ENCODE measurements at places on chromosomes 5 and 9. TPM values are rescaled to one million over a fixed set of nuclear protein-coding genes. Genes with fewer than 3 reads are reported as not detected.

Gene PCDHGA9
- 0.97 TPM for total RNA-seq

Gene SLC2A6
- 11.6 TPM for total RNA-seq

Gene ANKRD18A
- 2.9 TPM for total RNA-seq

Gene PCDHB16
- 2.0 TPM for total RNA-seq

Gene SMIM33
- not detected for total RNA-seq

Gene MOB3B
- total RNA-seq = not detected

Gene TNC
- total RNA-seq = 49.4 TPM

Gene TLE1
- total RNA-seq = 8.2 TPM

Gene MGAT1
- total RNA-seq = 219 TPM

Gene CDKN2B-AS1
- total RNA-seq = 1.1 TPM

Gene C5orf52
- total RNA-seq = not detected

Gene ZNF484
- total RNA-seq = 5.4 TPM

DNA sequence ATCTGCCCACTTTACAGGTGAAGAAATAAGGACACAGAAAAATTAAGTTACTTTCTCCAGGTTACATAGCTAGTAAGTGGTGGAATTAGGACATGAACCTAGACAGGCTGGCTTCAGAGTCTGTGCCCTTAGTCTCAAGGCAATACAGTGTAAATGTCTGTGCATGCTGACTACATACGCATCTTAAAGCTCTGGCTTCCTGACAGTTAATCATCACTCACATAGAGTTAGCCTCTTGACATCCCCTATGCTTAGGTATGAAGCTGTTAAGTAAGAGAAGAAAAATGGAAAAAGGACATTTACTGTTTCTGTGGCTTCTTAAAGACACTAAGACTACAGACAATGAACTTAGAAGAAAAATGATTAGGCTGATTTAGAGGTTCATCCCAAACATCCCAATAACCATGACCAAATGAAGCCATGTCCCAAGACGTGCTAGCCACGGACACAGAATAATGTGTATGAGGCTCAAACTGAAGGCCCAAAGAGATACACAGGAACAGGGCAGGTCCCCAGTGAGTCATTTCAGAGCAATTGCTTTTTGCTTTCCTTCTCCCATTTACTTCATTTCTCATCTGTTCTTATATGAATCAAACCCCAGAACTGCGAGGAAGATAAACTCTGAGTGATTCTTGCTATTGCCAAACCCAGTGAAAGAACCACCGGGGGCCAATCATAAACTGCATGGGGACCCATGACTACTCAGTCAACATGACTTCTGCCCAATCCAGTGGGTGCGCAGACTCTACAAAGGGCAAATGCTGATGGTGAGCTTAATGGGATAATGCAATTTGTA is 100.0 kb upstream of the IFNK start:
- no peaks in the 10 kb centered on the region for H3K36me3 ChIP-seq
- no peak for DNase-seq
- no peak overlapping the region for H3K4me3 ChIP-seq
- no peaks in the 10 kb centered on the region for H3K27me3 ChIP-seq

DNA sequence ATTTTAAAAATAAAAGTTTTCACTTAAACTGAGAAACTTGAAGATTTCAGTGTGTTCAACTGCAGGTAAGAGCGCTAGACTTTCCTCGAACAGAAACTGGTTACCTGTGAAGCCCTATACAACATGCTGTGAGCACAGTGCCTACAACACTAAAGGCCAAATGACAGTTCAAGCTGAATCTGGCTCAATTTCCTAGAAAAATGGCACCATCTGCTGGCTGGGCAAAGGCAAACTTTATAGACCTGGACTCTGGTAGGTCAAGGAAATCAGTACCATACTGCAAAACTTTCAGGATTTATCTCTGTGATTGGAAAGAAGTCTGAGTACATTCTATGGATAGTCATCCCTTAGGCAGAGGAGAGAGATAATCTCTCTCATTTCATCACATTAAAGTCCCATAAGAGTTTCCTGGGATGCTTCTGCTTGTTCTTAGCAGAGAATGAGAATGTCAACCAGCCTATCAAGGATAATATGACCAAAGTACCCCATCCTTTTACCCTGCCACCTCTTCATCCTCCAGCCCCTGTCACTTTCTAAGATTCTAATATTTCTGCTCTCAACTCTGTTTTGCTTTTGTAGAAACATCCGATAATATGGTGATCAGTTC is 31.8 kb upstream of the FOXB2 start:
- H3K27me3 ChIP-seq = peaks cover 5% of the 10 kb centered on the region
- H3K36me3 ChIP-seq = no peaks in the 10 kb centered on the region
- H3K4me1 ChIP-seq = no peaks in the 10 kb centered on the region
- no peak overlapping the region for H3K4me3 ChIP-seq

GRCh38 chr5:149264439-149265067 is 7.1 kb upstream of the AFAP1L1 start:
- H3K27ac ChIP-seq = no peak overlapping the region
- H3K27me3 ChIP-seq = peaks cover 9% of the 10 kb centered on the region
- H3K36me3 ChIP-seq = peaks cover 23% of the 10 kb centered on the region
- H3K4me1 ChIP-seq = peaks cover 23% of the 10 kb centered on the region
- H3K4me3 ChIP-seq = no peak overlapping the region

DNA sequence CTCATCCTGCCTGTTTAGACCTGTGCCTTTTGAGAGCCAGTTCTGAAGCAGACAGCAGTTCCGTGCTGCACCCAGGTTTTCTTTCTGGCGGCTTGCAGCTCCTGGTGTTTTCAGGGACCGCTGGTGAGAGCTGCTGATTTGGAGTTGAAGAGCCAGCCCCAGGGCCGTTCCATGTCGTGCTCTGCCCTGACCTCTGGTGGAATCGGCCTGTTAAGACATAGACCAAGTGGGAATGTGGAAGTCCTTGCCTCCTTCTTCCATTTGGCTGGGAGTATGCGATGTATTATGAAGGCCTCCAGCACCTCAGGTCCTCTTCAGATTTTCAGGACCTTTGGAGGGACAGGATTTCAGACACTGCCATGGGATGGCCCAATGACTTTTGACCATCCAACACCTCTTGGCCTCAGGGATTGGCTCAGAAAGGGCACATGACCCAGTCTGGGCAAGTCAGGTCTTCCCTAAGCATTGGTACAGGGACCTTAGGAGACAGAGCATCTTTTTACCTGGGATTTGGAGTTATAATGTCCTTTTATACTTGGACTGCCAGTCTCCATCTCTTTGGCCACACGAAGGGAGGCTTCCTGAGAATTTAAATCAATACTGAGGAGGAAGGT is 136.1 kb upstream of the CLINT1 start:
- no peaks in the 10 kb centered on the region for H3K36me3 ChIP-seq
- no peak overlapping the region for H3K27ac ChIP-seq
- peaks cover 8% of the 10 kb centered on the region for H3K4me1 ChIP-seq
- H3K4me3 ChIP-seq = no peak overlapping the region

GRCh38 chr9:18891946-18892670 is 140.9 kb downstream of the SAXO1 start:
- H3K36me3 ChIP-seq = peaks cover 72% of the 10 kb centered on the region
- no peak overlapping the region for H3K4me3 ChIP-seq
- no peak for DNase-seq
- H3K27me3 ChIP-seq = no peaks in the 10 kb centered on the region
- peaks cover 13% of the 10 kb centered on the region for H3K4me1 ChIP-seq

GRCh38 chr5:77140350-77140749 is 53.3 kb upstream of the ZBED3 start:
- DNase-seq = no peak
- H3K27ac ChIP-seq = no peak overlapping the region
- H3K36me3 ChIP-seq = no peaks in the 10 kb centered on the region
- no peak overlapping the region for H3K4me3 ChIP-seq
- peaks cover 28% of the 10 kb centered on the region for H3K27me3 ChIP-seq

- H3K4me1 ChIP-seq = peaks cover 76% of the 10 kb centered on the region
- peak overlapping the region; percentile 84 for H3K27ac ChIP-seq
- no peak for DNase-seq
- no peaks in the 10 kb centered on the region for H3K27me3 ChIP-seq
- H3K36me3 ChIP-seq = peaks cover 17% of the 10 kb centered on the region
- peak overlapping the region; percentile 71 for H3K4me3 ChIP-seq
Observed at GRCh38 chr5:52837068-52837467, 49.4 kb downstream of the ITGA1 start.

DNA sequence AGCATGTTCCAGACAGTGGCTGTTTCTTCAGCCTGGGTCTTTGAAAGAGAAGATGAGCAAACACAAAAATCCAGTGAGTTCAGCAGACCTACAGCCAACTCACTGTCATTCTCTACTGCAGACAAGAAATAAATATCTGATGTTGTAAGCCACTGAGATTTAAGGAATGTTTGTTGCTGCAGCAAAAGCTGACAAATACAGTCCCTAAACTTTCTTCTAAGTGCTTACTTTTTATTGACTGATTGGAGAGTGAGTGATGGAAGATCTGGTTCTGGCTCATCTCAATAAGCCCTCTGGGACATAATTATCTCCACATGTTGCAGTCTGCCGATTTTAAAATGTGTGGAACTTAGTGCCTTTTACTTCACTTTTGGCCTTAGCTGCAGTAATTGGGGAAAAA is 69.9 kb upstream of the LMNB1 start:
- no peaks in the 10 kb centered on the region for H3K36me3 ChIP-seq
- no peak overlapping the region for H3K27ac ChIP-seq
- no peak overlapping the region for H3K4me3 ChIP-seq
- H3K4me1 ChIP-seq = no peaks in the 10 kb centered on the region
- DNase-seq = no peak

- H3K27ac ChIP-seq = no peak overlapping the region
- DNase-seq = no peak
- peaks cover 61% of the 10 kb centered on the region for H3K4me1 ChIP-seq
- H3K4me3 ChIP-seq = no peak overlapping the region
- no peaks in the 10 kb centered on the region for H3K27me3 ChIP-seq
Observed at GRCh38 chr5:179318221-179318955, 26.9 kb downstream of the ADAMTS2 start.

GRCh38 chr5:73793911-73794310 is 167.9 kb downstream of the ARHGEF28 start:
- H3K4me1 ChIP-seq = peaks cover 62% of the 10 kb centered on the region
- no peak for DNase-seq
- no peaks in the 10 kb centered on the region for H3K27me3 ChIP-seq
- H3K4me3 ChIP-seq = no peak overlapping the region

GRCh38 chr9:99919930-99920329 is 13.5 kb downstream of the STX17 start:
- H3K27me3 ChIP-seq = peaks cover 2% of the 10 kb centered on the region
- DNase-seq = no peak
- no peaks in the 10 kb centered on the region for H3K4me1 ChIP-seq
- H3K4me3 ChIP-seq = no peak overlapping the region

GRCh38 chr9:103991698-103992097 is 102.4 kb upstream of the SMC2 start:
- H3K27ac ChIP-seq = no peak overlapping the region
- no peaks in the 10 kb centered on the region for H3K36me3 ChIP-seq
- DNase-seq = no peak
- no peak overlapping the region for H3K4me3 ChIP-seq

GRCh38 chr5:1542781-1543180 is 19.0 kb upstream of the LPCAT1 start:
- peaks cover 11% of the 10 kb centered on the region for H3K4me1 ChIP-seq
- H3K27ac ChIP-seq = no peak overlapping the region
- no peak overlapping the region for H3K4me3 ChIP-seq
- peak; percentile 39 for DNase-seq
- peaks cover 2% of the 10 kb centered on the region for H3K27me3 ChIP-seq

- no peaks in the 10 kb centered on the region for H3K27me3 ChIP-seq
- peak; percentile 37 for DNase-seq
- peak overlapping the region; percentile 65 for H3K4me3 ChIP-seq
- H3K27ac ChIP-seq = peak overlapping the region; percentile 97
- no peaks in the 10 kb centered on the region for H3K36me3 ChIP-seq
Observed at GRCh38 chr5:139655727-139656271, 7.7 kb downstream of the CXXC5 start.

- H3K36me3 ChIP-seq = peaks cover 4% of the 10 kb centered on the region
- H3K4me3 ChIP-seq = peak overlapping the region; percentile 99
- peak overlapping the region; percentile 90 for H3K27ac ChIP-seq
- no peak for DNase-seq
Observed at GRCh38 chr9:130042406-130042884, 544 bp downstream of the FNBP1 start.

- H3K4me3 ChIP-seq = no peak overlapping the region
- no peaks in the 10 kb centered on the region for H3K36me3 ChIP-seq
- H3K4me1 ChIP-seq = peaks cover 8% of the 10 kb centered on the region
- no peaks in the 10 kb centered on the region for H3K27me3 ChIP-seq
Observed at GRCh38 chr5:90606539-90606938, 47.9 kb downstream of the ADGRV1 start.

Measured in HFFc6 (cell line).